ENCODE measurements at places on chromosomes 11 and 22. TPM values are rescaled to one million over a fixed set of nuclear protein-coding genes. Genes with fewer than 3 reads are reported as not detected.

DNA sequence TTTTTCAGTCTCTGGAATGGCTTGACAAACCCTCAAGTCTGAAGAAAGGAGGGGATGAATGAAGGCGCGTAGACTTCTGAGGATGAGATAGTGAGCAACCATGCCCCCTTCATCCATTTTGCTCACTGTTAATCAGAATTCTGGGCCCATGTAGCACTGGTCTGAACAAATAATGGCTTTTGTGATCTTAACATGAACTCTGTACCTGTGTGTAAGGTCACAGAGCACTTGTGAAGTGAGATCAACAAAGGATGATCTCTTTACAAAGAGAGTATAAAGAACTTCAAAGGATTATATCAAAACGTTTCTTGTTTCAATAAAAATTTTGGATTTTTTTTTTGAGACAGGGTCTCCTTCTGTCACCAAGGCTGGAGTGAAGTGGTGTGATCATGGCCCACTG, 976.7 kb downstream of the OPCML start:
- no peak overlapping the region for H3K27ac ChIP-seq
- no peaks in the 10 kb centered on the region for H3K27me3 ChIP-seq
- no peaks in the 10 kb centered on the region for H3K36me3 ChIP-seq
- no peaks in the 10 kb centered on the region for H3K4me1 ChIP-seq
- H3K4me3 ChIP-seq, result no peak overlapping the region

- no peak overlapping the region for H3K27ac ChIP-seq
- no peak overlapping the region for H3K4me3 ChIP-seq
- peaks cover 4% of the 10 kb centered on the region for H3K27me3 ChIP-seq
- H3K4me1 ChIP-seq, result no peaks in the 10 kb centered on the region
These were observed 44.5 kb downstream of the TRAF6 start for GRCh38 chr11:36465449-36466163.

GRCh38 chr11:113874581-113875233, 665 bp downstream of the USP28 start:
- no peaks in the 10 kb centered on the region for H3K27me3 ChIP-seq
- H3K27ac ChIP-seq, result peak overlapping the region; percentile 72
- 0 out of 2 replicates have a peak, but pooled peaks cover 3% of the 10 kb centered on the region for H3K36me3 ChIP-seq
- no peak for DNase-seq
- peaks cover 20% of the 10 kb centered on the region for H3K4me1 ChIP-seq

DNA sequence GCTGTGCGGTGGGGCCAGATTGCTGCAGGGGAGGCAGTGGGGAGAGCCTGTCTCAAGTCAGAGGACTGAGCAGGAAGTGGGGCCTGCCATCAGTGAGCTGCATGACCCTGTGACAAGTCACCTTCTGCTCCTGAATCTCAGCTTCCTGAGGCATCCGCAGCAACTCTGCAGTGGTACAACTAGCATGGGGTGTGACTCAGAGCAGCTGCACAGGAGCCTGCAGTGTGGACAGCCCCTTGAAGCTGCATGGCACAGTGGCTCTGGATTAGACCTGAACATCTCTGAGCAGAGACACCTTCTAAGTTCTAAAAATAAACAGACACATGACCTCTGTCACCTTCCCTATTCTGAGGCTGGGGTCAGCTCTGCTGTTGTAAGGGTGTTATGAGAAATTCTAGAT, 18.0 kb downstream of the FAM227A start:
- H3K4me1 ChIP-seq, result no peaks in the 10 kb centered on the region
- no peak overlapping the region for H3K4me3 ChIP-seq
- no peaks in the 10 kb centered on the region for H3K27me3 ChIP-seq
- H3K27ac ChIP-seq, result no peak overlapping the region

GRCh38 chr11:19961225-19961624, 199.1 kb downstream of the DBX1 start:
- H3K27me3 ChIP-seq, result no peaks in the 10 kb centered on the region
- no peak overlapping the region for H3K4me3 ChIP-seq
- H3K27ac ChIP-seq, result no peak overlapping the region
- H3K4me1 ChIP-seq, result peaks cover 2% of the 10 kb centered on the region

GRCh38 chr11:38538866-38539680, 1941.0 kb upstream of the RAG2 start:
- DNase-seq, result no peak
- no peaks in the 10 kb centered on the region for H3K4me1 ChIP-seq
- H3K4me3 ChIP-seq, result no peak overlapping the region
- H3K27ac ChIP-seq, result no peak overlapping the region
- no peaks in the 10 kb centered on the region for H3K36me3 ChIP-seq

- no peak overlapping the region for H3K27ac ChIP-seq
- no peaks in the 10 kb centered on the region for H3K27me3 ChIP-seq
- no peaks in the 10 kb centered on the region for H3K4me1 ChIP-seq
- DNase-seq, result no peak
These were observed 115.8 kb upstream of the IGLL5 start for GRCh38 chr22:22771696-22772377.

DNA sequence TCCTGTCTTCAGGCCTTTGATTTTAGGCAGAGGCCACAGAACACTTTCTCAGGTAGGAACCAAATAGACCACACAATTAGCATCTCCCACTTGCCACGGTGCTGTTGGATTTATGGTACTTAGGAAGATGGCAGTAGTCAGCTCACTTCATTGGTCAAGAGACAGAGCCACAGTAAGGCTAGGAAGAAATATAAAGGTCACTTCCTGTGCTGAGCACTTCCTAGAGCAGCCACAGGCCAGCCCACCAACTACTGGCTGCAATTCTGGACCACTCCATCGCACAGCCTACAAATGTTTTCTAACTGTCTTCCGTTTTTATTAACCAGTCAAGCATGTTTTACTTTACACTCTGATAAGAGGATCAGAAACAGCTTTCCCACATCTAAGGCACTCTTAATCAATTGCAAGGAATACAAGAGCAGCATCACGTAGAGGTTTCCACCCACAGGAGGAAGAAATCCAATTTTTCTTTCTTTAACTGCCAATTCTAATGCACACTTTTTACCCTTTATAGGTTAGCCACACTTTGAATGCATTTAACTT, 54.7 kb downstream of the ABTB2 start:
- no peak for DNase-seq
- H3K4me3 ChIP-seq, result no peak overlapping the region
- no peaks in the 10 kb centered on the region for H3K36me3 ChIP-seq
- peaks cover 8% of the 10 kb centered on the region for H3K4me1 ChIP-seq
- no peak overlapping the region for H3K27ac ChIP-seq
- H3K27me3 ChIP-seq, result no peaks in the 10 kb centered on the region

GRCh38 chr11:134270250-134270714, 5.9 kb upstream of the GLB1L3 start:
- H3K4me1 ChIP-seq, result no peaks in the 10 kb centered on the region
- DNase-seq, result no peak
- no peak overlapping the region for H3K4me3 ChIP-seq
- peaks cover under 1% of the 10 kb centered on the region for H3K27me3 ChIP-seq

DNA sequence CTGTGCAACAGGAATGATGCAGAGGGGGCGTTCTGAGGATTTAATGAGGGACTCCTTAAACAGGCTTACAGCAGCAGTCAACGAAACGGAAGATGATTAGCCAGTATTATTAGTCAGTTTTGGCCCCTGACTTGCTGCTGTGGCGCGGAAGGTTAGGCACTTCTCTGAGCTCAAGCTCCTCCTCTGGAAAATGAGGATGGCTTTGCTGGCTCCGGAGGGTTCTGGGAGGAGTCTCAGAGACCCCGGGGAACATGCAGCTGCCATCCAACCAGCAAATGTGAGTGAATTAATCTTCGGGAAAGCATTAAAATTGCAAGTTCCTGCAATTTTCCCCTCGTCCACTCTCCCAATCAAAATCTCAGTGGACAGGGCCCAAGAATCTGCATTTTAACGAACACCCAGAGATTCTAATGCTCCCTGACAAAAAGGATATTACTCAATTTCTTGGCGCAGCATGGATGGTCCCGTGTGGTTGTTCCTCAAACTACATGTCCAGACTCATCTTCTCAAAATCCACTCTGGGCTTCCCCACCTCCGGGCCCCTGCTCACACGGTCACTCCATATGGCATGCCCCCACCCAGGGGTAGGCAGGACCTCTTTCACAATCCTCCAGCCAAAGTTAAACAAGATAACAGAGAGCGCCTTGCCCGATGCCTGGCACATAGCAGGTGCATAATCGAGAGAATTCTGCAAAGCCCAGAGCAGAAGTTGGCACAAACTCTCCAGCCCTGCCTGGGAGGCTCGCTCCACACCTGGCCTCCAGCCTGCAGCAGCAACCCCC, 6.4 kb downstream of the ELFN2 start:
- no peak for DNase-seq
- peaks cover 12% of the 10 kb centered on the region for H3K27me3 ChIP-seq
- no peaks in the 10 kb centered on the region for H3K36me3 ChIP-seq
- H3K27ac ChIP-seq, result no peak overlapping the region
- no peak overlapping the region for H3K4me3 ChIP-seq
- H3K4me1 ChIP-seq, result no peaks in the 10 kb centered on the region

OR6T1 gene
- total RNA-seq, result not detected

GRCh38 chr11:17561111-17561415, 14.0 kb downstream of the OTOG start:
- H3K4me1 ChIP-seq, result no peaks in the 10 kb centered on the region
- peaks cover 1% of the 10 kb centered on the region for H3K27me3 ChIP-seq
- no peak overlapping the region for H3K4me3 ChIP-seq
- no peak overlapping the region for H3K27ac ChIP-seq

OR52H1 gene
- total RNA-seq, result 0.19 TPM

- H3K36me3 ChIP-seq, result peaks cover 4% of the 10 kb centered on the region
- no peaks in the 10 kb centered on the region for H3K27me3 ChIP-seq
- no peak overlapping the region for H3K27ac ChIP-seq
- peaks cover 38% of the 10 kb centered on the region for H3K4me1 ChIP-seq
- no peak overlapping the region for H3K4me3 ChIP-seq
- DNase-seq, result no peak
These were observed 50.5 kb downstream of the MAML2 start for GRCh38 chr11:96292291-96293010.

GRCh38 chr11:66479394-66480116, 679 bp upstream of the DPP3 start:
- peak overlapping the region; percentile 95 for H3K4me3 ChIP-seq
- H3K4me1 ChIP-seq, result peaks cover 6% of the 10 kb centered on the region
- DNase-seq, result no peak
- H3K36me3 ChIP-seq, result peaks cover 2% of the 10 kb centered on the region

DNA sequence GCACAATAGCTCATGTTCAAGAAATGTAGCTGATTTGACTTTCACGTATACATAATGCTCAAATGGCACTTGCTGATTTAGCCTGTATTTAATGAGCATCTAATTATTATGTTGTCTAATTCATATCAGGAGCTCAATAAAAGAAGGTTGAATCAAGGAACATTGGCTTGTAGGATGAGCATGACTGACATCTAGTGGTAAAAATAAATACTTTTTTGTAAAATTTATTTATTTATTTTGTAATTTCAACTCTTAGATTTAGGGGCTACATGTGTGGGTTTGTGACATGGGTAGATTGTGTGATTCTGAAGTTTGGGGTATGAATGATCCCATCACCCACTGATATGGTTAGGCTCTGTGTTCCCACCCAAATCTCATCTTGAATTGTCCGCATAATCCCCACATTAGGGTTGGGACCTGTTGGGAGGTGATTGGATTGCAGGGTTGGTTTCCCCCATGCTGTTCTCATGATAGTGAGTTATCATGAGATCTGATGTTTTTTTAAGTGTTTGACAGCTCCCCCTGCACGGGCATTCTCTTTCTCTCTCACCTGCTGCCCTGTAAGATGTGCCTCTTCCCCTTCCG, 1.7 kb upstream of the OR52E5 start:
- H3K36me3 ChIP-seq, result no peaks in the 10 kb centered on the region
- no peaks in the 10 kb centered on the region for H3K4me1 ChIP-seq
- DNase-seq, result peak; percentile 0
- H3K4me3 ChIP-seq, result no peak overlapping the region
- no peaks in the 10 kb centered on the region for H3K27me3 ChIP-seq

CYP2D6 gene
- 0.43 TPM for total RNA-seq

GRCh38 chr11:119537306-119538253, 114.6 kb upstream of the THY1 start:
- H3K4me1 ChIP-seq, result peaks cover 3% of the 10 kb centered on the region
- no peak for DNase-seq
- no peak overlapping the region for H3K27ac ChIP-seq
- H3K27me3 ChIP-seq, result no peaks in the 10 kb centered on the region
- H3K4me3 ChIP-seq, result no peak overlapping the region
- H3K36me3 ChIP-seq, result no peaks in the 10 kb centered on the region

GRCh38 chr22:39297490-39298240, 21.8 kb downstream of the RPL3 start:
- no peaks in the 10 kb centered on the region for H3K36me3 ChIP-seq
- H3K27me3 ChIP-seq, result no peaks in the 10 kb centered on the region
- H3K27ac ChIP-seq, result no peak overlapping the region
- DNase-seq, result no peak

DNA sequence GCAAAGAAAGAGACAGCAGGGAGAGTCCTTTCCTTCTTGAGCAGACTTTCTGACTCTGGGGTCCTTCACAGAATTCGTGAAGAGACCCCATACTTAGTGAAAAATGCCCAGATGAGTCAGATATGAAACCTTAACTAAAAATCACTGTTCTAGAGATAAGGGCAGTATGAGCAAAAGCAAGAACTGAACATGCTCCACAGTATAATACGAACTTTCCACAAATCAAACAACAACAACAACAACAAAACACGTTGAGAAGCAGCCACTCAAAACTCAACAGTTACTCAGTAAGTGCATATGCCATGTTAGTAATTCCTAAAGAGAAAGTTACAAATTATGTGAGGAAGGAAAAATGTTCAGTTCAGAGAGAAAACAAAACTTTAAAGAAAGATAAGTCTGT, 44.3 kb downstream of the PITPNB start:
- no peak overlapping the region for H3K27ac ChIP-seq
- no peak for DNase-seq
- no peaks in the 10 kb centered on the region for H3K27me3 ChIP-seq
- H3K4me1 ChIP-seq, result peaks cover 38% of the 10 kb centered on the region
- peaks cover 30% of the 10 kb centered on the region for H3K36me3 ChIP-seq

DNA sequence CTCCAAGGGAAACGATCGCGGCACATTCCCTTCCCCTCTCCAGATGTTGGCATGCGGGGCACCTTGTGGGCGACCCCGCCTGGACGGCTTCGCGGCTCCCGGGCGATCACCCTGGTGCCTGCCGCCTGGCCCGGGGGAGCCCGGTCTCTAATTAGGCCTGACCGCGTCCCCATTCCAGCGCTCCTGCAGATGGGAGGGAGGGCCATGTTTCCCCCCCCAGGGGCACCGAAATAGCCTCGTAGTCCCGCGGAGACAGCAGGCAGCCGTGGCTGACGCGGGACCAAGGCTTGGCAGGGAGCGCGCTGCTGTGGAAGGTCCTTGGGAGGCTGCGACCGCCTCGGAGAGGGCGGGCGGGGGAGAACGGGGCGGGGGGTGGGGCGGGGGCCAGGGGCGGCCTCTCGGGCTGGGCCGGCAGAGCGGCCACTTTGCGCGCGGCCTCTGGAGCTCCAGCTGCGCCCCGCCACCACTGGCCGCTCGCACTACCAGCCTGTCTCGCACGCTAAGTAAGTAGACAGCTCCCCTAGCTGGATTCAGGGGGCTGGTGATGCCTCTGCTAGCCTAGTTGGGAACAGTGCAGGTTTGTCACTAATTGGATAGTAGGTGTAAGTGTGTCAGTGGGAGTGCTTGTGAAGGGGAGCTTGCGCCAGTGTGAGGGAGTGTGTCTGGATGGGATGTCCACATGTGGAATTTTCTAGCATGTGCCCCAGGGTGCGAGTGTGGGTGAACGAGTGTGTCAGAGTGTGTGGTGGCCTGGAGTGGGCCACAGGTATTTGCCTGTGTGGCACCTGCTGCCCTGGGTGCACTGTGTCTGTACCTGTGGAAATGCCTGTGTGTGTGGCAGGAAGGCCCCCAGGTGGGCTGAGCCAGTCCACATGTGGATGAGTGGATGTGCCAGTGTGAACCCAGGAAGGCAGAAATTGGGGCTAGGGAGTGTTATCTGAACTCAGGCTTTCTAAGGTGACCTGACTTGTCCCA, at the start of gene INSC:
Gene INSC, plus strand, starts transcription at position 423 of the 975 bp plus-strand sequence. CDS start 34,252 bp downstream, outside the sequence.
- H3K27ac ChIP-seq, result no peak within 1 kb of the TSS
- H3K4me1 ChIP-seq, result peaks cover 18% of the 10 kb centered on the region
- H3K36me3 ChIP-seq, result no peaks in the 10 kb centered on the region
- no peaks in the 10 kb centered on the region for H3K27me3 ChIP-seq

SOX10 gene
- not detected for total RNA-seq

SPINDOC gene
- total RNA-seq, result 36.3 TPM

FOSL1 gene
- total RNA-seq, result 4.3 TPM
